ENCODE measurements at places on chromosomes 7 and 10. TPM values are rescaled to one million over a fixed set of nuclear protein-coding genes. Genes with fewer than 3 reads are reported as not detected.

Gene PUS7
- 6.6 TPM for total RNA-seq

Gene OGDHL
- total RNA-seq = not detected

Gene CYP2E1
- 3.2 TPM for total RNA-seq

Gene NYAP1
- 0.17 TPM for total RNA-seq

Gene ERVW-1
- not detected for total RNA-seq
